ENCODE measurements at places on chromosomes 3 and 15.

- DNase-seq, result no peak
Observed at GRCh38 chr3:142963516-142964448, at the start of gene PAQR9. TSS of gene PAQR9 (minus strand) at chr3:142963674. CDS start at chr3:142963336, 338 bp downstream.

DNA sequence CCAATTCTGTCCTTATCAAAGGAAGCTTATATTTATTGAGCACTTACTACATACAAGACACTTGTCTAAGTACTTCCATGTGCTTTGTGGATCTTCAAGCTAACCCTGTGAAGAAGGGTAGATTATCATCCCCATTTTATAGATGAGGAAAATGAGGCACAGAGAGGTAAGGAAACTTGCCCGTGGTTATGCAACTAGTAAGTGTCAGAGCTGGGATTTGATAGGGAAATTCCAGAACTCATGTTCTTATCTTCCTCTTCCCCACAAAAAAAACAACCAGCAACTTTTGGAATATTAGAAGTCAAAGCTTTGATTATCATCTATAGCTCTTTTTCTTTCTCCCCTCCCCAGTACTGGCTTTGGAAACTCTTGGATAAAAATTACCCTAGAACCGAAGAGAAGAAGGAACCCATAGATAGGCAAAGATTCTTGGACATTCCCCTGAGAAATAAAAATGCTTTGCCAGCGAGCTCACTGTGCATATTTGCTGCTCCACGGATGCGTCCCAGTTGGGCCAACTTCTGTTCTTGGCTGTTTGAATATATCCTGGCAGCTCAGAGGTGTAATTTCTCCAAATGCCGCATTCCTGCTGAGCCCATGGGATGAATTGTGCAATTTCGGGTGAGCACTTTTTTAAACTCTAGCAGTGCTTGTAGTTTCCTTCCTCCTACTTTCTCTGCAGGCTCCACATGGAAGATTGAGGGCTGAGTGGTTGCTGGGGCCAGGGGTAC is 591.5 kb upstream of the CFAP20DC start:
- no peak for DNase-seq

DNA sequence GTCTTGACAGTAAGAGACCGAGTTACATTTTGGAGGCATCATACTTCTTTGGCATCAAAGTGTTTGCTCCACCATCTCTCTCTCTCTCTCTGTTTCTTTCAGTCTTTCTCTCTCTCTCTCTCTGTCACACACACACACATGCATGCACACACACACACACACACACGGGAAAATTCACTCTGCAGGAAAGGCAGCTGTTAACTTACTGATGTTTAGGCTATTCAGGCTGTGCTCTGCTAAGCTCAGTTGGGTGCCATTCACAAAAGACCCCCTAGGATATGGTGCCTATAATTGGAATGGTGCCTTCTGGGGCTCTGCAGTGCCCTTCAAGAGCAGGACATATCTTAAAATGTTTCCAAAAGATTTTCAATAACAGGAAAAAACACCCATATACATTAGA is 78.2 kb downstream of the KCNH8 start:
- DNase-seq, result no peak

GRCh38 chr3:89101921-89102320 is 5.5 kb upstream of the EPHA3 start:
- DNase-seq, result no peak

DNA sequence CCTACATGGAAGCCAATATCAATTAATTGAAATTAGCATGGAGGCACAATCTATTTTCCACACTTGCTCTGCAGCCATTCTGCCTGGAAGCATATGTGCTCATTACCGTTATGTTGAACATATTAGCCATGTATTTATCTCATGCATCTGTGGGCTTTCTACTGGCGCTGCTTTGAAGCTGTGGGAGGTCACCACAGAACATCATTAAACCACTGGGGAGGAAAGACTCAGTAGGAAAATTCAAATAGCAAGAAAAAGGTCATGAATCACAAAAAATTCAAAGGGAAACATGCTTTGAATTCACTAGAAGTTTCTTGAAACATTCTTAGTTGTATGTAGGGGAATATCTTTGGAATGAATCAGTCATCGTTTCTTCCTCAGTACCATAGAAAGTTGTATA is 652.5 kb downstream of the EDEM1 start:
- DNase-seq, result no peak

DNA sequence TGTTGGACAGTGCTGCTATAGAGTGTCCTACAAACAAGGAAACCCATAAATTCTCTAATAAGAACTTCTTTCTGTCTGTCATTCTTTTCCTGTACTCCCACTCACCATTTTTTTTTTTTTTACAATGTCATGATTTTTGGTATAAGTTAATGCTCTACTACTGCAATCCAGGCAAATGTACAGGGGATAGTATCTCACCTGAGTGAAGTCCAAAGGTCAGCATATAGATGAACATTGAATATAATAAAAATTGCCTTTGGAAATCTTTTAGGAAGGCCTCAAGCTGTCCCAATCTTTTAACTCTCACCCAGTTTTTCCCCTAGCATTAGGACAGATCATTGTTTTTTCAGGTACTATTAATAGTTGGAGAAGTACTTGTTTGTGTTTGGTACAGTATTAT is 21.3 kb upstream of the RAB11A start:
- DNase-seq, result no peak

GRCh38 chr3:46932455-46933225 is 43.9 kb downstream of the CCDC12 start:
- DNase-seq, result no peak

DNA sequence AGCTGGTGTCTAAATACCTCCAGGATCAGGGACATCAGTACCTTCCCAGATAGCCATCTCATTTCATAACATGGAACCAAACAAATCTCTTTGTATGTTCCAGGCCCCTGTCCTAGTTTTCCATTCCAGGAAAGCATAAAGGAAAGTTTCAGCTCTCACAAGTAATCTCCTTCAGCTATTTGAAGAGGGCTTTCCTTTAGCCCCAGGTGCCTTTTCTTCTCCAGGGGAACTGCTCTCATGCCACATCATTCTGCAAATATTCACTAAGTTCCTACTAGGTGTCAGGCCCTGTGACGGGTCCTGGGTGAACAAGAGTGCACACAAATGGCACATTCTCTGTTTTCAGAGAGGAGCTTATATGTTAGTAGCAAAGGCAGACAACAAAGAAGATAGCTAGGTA is 136.1 kb downstream of the ADAMTS9 start:
- no peak for DNase-seq

DNA sequence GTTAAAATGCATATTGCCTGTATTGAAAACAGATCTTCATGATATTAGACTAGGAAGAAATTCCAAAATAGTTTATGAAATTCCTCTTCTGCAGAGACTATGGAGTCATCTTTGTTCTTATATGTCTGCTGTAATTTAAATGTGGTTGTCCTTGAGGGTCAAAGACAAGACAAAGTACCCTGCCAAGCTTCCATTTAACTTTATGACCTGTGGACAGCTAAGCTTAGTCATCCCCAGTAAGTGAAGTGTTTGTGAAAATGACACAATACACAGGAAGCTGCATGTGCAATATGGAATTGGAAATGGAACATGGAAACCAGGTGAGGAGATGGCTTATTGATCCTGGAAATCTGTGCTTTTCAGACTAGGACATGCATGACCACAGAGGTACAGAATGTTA is 68.5 kb upstream of the GBE1 start:
- no peak for DNase-seq

Data from stimulated activated CD8-positive, alpha-beta memory T cell treated with anti-CD3 and anti-CD28 coated beads, Interleukin-12 subunit alpha, Interleukin-12 subunit beta, amount 100 ng/mL, for 4 hours (primary cell).